ENCODE measurements at places on chromosomes 3 and 15.

- DNase-seq = no peak
Measured at GRCh38 chr3:54198556-54198955, 76.2 kb downstream of the CACNA2D3 start.

DNA sequence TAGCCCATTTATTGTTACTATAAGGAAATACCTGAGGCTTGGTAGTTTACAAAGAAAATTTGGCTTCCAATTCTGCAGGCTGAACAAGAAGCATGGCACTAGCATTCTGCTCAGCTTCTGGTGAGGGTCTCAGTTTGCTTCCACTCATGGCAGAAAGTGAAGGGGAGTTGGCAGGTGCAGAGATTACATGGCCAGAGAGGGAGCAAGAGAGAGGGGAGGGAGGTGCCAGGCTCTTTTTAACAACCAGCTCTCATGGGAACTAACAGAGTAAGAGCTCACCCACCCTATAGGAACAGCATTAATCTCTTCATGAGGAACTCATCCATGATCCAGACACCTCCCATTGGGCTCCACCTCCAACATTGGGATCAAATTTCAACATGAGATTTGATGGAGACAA, 437.9 kb downstream of the CHL1 start:
- no peak for DNase-seq

- DNase-seq = no peak
Measured at GRCh38 chr15:55928955-55929354, 64.5 kb downstream of the NEDD4 start.

- DNase-seq = no peak
Measured at GRCh38 chr3:21562243-21562642, 188.8 kb downstream of the ZNF385D start.

- no peak for DNase-seq
Measured at GRCh38 chr15:60370105-60370868, 27.5 kb downstream of the ANXA2 start.

GRCh38 chr15:33621141-33621540, 310.4 kb downstream of the RYR3 start:
- no peak for DNase-seq

DNA sequence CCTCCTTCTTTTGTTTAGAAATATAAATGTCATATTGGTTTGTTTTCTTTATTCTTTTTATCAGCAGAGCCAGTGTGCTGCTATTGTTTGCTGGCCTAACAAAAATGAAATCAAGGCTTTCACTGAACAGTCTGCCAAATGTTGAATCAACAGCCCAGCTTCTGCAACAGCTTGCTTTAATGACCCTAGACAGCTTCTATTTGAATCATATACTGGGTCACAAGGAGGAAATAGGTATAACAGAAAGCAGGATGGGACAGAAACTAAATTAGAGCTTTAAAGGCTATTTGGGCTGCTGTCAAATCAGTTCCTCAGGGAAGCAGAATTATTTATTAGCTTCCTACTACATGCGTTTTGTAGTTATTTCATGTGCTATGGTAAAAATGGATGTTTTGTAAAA, 12.1 kb upstream of the DNAJC13 start:
- DNase-seq = no peak

DNA sequence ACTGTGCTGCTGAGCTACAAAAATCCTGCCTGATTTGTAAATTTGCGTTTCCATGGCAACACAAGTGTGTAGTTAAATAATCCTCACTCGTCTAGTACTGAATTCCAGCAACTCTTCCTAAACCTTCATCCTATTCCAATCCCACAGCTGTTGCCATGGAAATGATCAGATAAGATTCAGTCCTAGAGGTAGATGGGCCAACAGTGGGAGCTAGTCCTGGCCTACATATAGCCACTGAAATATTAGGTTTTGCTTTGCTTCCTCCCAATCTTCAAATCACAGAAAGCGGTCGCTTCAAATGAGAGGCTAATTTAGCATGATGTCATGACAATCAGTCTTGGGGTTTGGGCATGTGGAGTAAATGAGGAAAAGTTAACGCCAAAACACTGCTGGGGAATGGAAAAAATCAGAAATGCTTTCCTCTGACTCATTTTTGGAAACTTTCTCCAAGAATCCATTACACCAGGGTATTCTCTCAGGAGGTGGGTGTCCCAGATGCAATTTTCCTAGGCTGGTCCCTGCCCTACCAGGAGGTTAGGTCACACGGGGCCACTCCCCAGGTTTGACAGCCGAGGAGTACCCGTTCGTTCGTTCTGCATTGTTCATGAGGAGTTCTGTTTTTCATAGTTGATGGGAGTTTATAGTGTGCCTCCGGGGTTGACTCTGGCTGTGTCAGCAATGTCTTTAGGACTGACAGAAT, 159.2 kb upstream of the SLCO3A1 start:
- DNase-seq = no peak

DNA sequence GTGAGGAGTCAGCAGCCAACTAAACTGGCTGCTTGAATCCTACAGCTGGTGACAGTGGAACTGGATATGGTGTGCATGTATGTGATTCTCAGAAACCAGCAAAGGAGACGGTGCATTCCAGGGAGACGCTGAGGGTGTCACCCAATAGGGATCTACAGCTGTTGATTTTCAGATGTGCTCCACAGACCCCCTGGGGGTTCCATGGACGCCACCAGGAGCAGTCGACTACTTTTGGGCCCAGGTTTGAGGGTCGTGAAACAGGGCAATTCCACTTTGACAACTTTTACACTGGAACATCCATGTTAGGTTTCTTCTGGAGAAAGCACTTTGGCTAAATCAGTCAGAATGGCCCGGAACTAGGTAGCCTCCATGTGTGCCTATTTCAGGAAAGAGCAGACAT, 71.5 kb upstream of the MEX3B start:
- no peak for DNase-seq

DNA sequence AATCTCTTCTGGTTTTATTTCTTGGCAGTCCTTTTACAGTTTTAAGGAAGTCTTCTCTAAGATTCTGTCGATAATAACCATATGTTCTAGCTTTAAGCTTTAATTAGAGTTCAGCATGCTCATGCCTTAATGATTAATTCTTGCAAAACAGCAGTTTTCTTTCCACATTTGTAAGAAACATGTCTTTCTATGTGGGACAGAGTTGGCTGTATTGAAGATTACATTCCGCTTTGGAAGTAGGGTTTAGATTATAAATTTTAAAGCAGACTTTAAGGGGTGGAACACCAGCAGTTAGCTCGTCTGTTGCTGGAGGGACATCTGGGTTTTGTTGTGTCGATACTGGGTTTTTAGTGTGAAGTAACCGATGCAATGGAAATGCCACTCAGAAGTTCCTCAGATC, 35.3 kb downstream of the SQOR start:
- DNase-seq = no peak

GRCh38 chr3:10600296-10600714, 94.9 kb upstream of the ATP2B2 start:
- no peak for DNase-seq

- no peak for DNase-seq
Measured at GRCh38 chr15:31412824-31413223, 86.2 kb downstream of the KLF13 start.

GRCh38 chr3:129829640-129830039, 63.9 kb downstream of the TMCC1 start:
- no peak for DNase-seq

Data from stimulated activated CD8-positive, alpha-beta memory T cell treated with anti-CD3 and anti-CD28 coated beads, Interleukin-4, amount 100 ng/mL, for 1 hour (primary cell).